Fibroblast of villous mesenchyme (primary cell): ENCODE measurements at places on chromosomes 3 and 15. TPM values are rescaled to one million over a fixed set of nuclear protein-coding genes. Genes with fewer than 3 reads are reported as not detected.

Gene CSTA
- total RNA-seq: 0.32 TPM in 1 of 2 replicates, not detected in the other

- DNase-seq: no peak
Observed at GRCh38 chr3:179464323-179465092, 13.2 kb upstream of the GNB4 start.

DNA sequence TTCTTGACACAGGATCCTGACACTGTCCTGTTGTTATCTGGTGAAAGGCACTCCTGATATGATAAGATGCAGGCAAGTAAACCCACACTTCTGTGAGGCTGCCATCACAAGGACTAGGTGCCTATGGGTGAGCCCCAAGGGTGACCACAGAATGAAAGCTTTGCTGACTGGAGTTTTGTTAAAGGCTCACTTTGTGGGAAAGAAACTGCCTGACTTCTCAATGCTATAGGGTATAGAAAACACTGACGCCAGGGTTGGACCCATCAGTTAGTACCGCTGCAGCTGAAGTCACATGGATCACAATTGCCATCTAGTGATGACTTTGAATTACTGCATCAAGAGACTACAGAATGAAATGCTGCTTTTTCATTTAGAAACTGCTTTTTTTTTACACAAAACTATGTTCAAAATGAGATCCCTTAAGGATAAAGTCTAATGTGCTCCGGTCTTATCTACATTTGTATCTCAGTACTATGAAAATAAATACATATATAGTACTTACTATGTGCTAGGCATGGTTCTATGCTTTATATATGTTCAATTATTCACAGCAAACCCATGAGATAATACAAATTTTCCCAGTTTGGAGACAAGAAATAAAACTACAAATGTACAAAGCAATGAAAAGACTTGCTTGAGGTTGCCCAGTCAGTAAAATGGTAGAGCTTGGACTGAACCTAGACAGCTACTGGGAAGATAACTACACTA lies 64.2 kb upstream of the CMSS1 start:
- peak; percentile 79 for DNase-seq

Gene MNS1
- 0.43 and 0.97 TPM in 2 replicates for total RNA-seq

- DNase-seq: no peak
Observed at GRCh38 chr15:62521396-62521795, 356.3 kb upstream of the C2CD4B start.
